Head of caudate nucleus (tissue), 42 donors: ENCODE measurements at places on chromosomes 1 and 21.

- DNase-seq, result no peak
Measured at GRCh38 chr21:46307625-46308024, 16.0 kb downstream of the C21orf58 start.

- no peak for DNase-seq
Measured at GRCh38 chr21:36508948-36509347, 29.0 kb upstream of the CLDN14 start.

DNA sequence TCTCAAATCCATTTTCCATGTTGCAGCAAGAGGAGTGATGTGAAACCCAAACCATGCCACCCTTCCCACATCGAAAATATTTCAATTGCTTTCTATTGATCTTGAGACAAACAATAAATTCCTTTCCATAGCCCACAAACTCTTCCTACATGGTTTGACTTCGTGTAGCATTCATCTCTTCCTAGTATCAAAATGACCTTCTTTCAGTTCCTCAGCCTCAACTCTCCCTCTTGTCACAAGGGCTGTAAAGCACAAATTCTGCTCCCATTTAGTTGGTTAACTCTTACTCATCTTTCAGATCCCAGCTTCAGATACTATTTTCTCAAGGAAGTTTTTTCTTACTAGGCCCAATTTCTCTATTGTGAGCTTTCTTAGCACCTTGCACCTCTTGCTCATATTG is 99.0 kb downstream of the ZNF281 start:
- DNase-seq, result no peak

DNA sequence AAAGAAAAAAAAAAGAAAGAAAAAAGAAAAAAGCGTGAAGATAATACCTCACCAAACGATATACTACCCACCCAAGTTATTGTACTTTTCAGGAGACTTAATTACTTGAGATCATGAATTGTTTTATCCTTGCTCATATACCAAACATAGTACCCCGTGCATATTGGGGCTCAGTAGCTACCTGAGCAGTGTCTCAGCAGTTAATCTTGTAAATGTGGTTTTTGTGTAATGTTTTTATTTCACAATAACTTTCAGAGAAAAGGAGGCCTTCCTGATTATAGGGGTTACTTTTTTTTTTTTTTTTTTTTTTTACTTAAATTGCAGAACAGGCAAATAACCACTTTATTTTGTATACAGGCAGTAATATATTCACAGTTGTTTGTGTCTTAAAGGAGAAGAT is 80.3 kb downstream of the OSBPL9 start:
- DNase-seq, result no peak

DNA sequence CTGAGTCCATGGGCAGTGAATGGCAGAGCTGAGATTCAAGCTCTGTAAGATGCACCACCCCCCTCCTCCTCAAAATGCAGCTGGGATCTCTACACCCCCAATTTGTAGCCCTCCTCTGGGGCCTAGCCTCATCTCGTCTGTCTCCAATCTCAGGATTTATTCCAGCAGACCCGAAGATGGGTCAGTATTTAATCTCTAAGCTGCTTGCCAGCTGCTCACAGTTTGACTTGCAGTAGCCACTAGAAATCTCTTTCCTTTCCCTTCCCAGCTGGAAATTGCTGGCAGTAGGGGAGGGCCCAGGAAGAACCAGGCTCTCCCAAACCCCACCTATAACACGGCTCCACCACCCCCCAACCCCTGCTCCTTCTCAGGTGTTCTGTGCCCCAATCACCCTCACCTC is 1.5 kb downstream of the LACTBL1 start:
- no peak for DNase-seq
